Fibroblast of skin of left quadriceps (primary cell): ENCODE measurements at places on chromosomes 11 and 22.

GRCh38 chr22:49371325-49372110 lies 456.2 kb downstream of the BRD1 start:
- no peak for DNase-seq

GRCh38 chr11:10487002-10487647 lies 32.1 kb downstream of the AMPD3 start:
- DNase-seq: no peak

DNA sequence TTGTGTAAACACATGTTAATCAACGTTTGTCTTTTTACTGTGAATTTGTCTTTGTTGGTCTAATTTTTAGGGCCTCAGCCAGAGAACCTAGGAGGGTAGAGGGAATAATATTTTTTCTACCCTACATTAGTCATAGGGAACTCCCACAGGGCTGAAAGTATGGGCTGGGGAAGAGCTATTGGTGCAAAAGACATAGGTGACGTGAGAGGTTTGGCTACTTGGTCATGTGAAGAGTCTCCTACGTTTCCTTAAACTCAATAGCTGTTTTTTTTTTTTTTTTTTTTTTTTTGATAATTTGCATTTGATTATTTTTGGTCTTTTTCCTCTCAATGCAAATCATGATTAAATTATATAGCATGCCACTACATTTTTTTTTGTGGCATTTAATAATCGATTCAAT lies 15.9 kb upstream of the MMP7 start:
- DNase-seq: no peak

- no peak for DNase-seq
Observed at GRCh38 chr11:21514316-21514715, 678.6 kb upstream of the ANO5 start.

- DNase-seq: no peak
Observed at GRCh38 chr11:19419808-19420207, 179.1 kb upstream of the E2F8 start.

- peak; percentile 44 for DNase-seq
Observed at GRCh38 chr22:30116362-30117117, 36.3 kb downstream of the HORMAD2 start.

- no peak for DNase-seq
Observed at GRCh38 chr11:134497586-134497985, 85.5 kb upstream of the B3GAT1 start.

GRCh38 chr11:16825968-16826367 lies 87.5 kb downstream of the C11orf58 start:
- no peak for DNase-seq
